ENCODE measurements at places on chromosomes 7 and 10. TPM values are rescaled to one million over a fixed set of nuclear protein-coding genes. Genes with fewer than 3 reads are reported as not detected.

DNA sequence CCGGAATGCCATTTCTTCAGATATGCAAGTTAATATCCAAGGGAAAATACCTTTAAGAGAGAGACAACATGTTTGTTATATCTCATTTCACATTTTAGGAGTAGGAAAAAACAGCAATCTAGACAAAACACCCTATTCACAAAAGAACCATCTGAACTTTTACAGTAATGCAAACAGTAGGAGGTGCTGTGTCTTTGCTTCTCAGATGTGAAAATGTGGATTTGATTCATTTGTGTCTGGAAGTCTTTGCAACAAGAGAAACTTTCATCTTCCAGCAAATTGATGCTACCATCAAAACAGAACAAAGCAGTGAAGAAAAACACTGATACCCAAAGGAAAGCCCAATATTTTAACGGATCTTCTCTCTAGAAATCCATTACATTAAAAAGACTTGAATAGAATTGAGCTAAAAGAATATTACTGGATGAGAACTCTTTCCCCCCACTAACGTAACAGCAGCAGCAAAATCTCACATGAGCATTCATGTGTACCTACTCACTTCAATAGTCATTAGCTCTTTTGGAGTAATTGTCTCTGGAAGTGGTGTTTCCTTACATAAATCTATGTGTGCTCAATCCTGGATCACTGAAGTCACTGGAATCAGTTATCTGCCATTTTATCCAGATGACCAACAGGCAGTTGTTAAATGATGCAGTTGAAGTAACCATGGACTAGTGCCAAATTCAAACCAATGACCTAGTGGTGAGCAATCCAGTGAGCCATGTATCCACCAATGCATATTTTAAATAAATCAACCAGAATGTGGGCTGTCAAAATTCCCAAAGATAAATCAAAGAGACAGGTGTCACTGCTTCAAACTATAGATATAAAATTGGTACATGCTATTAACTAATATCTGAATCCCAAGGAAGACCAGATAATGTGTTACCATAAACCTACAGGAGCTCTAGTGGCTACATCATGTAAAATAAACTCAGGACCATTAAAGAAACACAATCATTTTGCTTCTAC, 1.8 kb downstream of the SEMA3C start:
- DNase-seq = no peak

GRCh38 chr10:11454958-11455566, 156.4 kb downstream of the USP6NL start:
- DNase-seq = peak; percentile 20

Gene JAKMIP3
- 0.18 TPM for total RNA-seq

Gene RNF32
- total RNA-seq = 0.43 TPM

GRCh38 chr10:15168786-15169554, 477 bp upstream of the NMT2 start:
- peak; percentile 98 for DNase-seq

DNA sequence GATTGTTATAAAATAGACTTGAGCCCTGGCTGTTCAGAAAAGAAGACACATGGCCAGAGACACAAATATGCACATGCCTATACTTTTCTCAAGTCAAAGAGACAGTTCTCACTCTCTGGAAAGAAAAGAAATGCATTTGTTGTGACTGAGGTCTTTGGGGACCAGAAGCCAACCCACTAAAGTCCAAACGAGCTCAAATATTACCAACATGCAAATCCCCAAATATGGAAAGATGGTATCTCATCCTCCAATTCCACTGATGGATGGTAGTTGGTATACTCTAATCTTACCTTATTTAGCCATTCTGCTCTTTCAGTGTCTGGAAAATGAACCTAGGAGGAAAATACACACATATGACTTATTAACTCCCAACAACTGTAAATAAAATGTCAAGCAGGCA, 30.6 kb downstream of the ESYT2 start:
- DNase-seq = no peak

GRCh38 chr10:73225518-73225917, 21.5 kb downstream of the DNAJC9 start:
- no peak for DNase-seq

GRCh38 chr10:115022733-115023132, 70.4 kb upstream of the ATRNL1 start:
- no peak for DNase-seq

Gene EXOC6
- 9.5 TPM for total RNA-seq

DNA sequence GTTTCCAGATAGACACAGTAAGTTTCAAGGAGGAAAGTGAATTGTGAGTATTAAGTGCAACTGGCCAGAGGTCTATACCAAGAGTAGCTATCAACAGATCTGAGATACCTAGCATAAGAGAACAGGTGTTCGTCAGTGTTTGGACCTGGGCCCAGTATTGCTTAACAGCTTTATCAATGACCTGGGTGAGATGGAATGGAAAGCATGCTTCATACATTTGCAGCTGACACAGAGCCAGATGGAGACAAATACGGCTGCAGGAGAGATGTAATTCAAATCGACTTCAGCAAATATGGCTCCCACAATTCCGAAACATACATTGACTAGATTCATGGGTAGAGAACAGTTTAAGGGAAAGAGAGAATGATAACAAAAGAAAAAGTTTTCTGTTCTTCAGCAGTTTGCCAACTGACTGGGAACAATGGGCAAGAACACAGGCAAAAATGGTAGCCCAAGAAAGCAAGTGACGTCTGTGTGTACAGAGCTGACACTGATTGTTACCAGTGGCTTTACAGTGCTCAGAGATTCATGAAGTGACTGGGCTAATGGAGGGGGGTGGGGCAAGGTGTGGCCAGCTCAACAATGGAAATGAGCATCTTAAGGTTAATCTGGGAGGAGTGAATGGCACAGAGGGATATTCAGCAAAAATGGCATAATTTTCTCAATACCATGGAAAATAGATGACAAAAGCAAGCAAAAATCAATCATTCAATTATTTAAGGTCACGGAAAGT, 28.0 kb upstream of the COBL start:
- DNase-seq = no peak

DNA sequence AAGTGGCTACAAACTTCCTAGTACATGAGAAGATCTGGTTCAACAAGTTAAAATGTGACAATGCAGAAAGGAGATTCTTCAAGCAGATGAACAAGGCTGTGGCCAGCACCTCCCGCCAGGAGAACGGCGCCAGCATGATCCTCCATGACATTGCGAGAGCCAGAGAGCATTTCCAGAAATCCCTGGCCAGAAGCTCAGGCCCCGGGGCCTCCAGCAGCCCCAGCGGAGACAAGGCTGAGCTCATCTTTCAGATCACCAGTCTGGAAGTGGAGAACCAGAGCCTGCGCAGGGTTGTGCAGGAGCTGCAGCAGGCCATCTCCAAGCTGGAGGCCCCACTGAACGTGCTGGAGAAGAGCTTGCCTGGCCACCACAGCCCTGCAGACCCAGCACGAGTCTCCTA, 40.1 kb upstream of the ZNF273 start:
- DNase-seq = no peak

- DNase-seq = peak; percentile 20
These were observed 86.2 kb upstream of the DYNC1I1 start for GRCh38 chr7:95686109-95686508.

- no peak for DNase-seq
These were observed 109.0 kb upstream of the VIPR2 start for GRCh38 chr7:159253657-159254056.

Gene MYOZ1
- not detected for total RNA-seq

Gene ADARB2
- 1.6 TPM for total RNA-seq

All from activated CD8-positive, alpha-beta T cell treated with anti-CD3 and anti-CD28 coated beads for 36 hours (primary cell).